Stimulated activated CD4-positive, alpha-beta T cell treated with anti-CD3 and anti-CD28 coated beads, TNF-alpha, amount 100 ng/mL, for 1 hour (primary cell): ENCODE measurements at places on chromosomes 12 and 14.

DNA sequence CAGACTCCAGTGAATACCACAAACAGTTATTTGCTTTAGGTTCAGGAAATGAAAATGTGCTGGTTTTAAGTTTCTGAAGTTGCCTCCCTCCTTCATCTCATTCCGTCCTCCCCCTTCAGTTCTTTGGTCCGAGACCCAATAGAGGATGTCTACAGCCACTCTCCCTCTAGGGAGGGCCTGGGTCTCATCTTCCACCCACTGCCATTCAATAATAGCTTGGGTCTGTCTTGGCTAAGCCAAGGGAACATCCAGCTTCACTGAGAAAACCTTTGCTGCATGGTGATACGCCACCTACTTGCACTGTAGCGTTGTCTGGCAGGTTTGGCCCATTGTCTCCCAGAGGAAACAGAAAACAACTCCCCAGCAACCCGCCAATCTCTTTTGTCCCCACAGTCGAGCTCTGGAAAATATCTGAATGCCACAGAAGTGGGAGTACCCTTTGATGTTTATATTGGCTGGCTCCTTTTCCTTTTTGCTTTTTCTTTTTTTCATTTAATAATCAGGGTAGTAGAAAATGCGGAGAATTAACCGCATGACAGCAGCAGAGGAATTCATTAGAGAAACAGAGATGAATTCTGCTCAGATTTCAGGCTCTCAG, 380.1 kb downstream of the RAD51B start:
- DNase-seq, result no peak

DNA sequence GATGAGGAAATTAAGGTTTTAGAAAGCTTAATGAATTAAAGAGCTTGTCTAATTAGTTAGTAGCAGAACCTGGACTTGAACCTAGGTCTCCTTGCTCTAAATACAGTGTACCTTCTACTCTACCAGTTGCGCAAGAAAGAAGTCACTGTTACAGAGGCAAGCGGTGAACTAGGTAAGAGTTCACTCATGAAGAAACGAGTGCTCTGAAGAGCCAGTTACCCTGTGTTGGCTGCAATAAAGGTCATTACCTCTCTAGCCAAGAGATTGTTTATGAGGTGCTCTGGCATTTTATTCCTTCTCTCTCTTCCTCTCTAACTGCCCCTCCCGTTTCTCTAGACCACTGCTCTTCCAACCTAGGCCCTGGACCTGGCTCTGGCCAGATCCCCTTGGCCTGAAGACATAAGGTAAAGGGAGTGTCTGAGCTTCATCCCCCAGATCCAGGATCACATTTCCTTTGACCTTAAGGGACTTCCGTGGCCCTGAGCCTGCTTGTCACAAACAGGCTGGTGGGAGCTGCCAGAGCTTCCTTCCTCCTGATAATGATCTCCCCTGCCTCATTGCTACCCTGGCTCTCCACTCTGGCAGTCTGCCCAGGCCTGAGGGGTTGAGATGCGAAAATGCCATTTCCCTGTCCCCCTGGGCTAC, 1.9 kb downstream of the RNASE7 start:
- no peak for DNase-seq

DNA sequence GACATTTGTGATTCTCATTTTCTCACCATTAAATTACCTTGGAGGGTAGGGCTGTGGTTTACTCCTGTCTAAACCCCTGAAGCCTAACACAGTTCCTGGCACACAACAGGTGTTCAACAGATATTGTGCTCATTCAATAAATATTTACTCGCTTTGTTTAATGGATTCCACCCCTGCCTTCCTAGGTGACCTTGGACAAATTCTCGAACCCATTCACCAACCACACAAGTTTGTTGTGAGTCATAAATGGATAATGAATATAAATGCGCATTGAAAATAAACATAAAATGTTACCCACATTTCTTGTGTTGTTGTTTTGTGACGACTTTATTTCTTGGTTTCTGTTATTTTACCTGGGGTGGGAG, 362 bp upstream of the TSFM start:
- no peak for DNase-seq

- no peak for DNase-seq
These were observed 22.6 kb downstream of the IFNG-AS1 start for GRCh38 chr12:68011882-68012207.

DNA sequence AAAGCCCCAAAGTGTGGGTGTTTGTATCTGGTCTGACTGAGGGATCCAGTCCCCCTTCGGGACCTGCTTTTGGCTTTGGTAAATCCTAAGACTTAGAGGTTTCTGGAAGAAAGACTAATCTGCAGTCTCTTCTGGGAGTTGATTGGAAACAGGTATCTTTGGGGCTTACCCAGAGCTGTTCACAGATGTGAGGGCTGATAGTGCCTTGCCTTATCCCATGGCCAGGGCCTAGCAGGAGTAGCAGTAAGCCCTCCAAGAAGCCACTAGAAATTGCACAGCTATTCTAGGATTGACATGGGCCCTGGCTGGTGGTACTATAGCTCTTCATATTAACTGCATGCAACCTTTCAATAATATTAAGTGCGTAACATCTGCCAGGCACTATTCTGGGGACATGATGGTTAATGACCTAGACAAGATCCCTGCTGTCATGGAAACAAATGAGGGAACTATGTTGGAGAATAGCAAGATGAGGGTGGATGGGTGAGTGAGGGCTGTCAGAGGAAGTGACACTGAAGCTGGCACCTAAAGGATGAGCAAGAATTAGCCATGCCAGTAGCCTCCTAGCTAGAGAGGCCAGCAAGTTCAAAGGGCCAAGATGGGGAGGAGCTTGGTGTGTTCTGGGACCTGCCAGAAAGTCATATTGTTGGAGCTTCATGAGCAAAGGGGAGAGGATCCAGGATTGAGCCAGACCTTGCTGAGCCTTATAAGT, 71.7 kb downstream of the CRADD start:
- no peak for DNase-seq

GRCh38 chr12:87140262-87140661, 884.1 kb upstream of the MGAT4C start:
- DNase-seq, result no peak

DNA sequence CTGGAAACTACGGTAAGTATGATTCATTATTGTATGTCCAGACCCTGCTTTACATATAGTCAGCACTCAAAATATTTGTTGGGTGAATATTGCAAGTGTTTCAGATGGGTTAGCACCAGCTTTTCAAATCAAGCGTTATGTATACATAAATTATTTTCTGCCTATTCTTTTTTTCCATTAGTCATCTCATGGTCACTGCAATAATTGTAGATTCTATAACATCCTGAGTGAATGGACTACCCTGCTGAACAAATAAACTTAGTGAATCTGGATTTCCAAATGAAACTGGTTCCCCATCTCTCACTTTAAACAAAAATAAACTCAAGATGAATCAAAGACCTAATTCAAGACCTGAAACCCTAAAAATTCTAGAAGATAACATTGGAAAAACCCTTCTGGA, 152.3 kb downstream of the DIO2 start:
- no peak for DNase-seq
